ENCODE measurements at places on chromosomes 2 and 18.

DNA sequence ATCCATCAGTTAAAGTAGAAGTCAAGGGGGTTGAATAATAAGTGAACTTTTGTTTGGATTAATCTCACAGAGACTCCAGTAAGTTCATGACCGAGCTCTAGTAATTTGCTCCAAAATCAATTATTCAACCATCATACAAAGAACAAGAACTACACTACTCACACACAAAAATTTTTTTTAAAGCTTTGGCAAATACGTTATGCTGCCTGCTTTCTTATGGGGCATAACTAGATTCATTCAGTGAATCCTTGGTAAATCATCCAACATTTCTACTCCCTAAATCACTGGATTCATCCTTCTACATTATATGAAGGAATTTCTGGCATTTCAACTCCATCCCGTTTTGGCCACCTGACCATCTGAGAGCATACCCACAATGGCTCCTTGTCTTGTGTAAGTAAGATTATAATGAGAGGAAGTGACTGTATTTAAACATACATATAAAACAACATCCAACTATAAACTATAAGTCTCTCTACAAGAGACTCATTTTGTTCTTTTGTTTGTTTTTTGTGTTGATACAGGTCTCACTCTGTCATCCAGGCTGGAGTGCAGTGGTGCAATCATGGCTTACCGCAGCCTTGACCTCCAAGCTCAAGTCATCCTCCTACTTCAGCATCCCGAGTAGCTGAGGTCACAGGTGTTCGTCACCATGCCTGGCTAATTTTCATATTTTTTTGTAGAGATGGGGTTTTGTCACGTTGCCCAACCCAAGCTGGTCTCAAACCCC lies 144.2 kb upstream of the LRRTM4 start:
- no peak for DNase-seq

GRCh38 chr2:104863468-104864279 lies 9.8 kb downstream of the POU3F3 start:
- DNase-seq = no peak

DNA sequence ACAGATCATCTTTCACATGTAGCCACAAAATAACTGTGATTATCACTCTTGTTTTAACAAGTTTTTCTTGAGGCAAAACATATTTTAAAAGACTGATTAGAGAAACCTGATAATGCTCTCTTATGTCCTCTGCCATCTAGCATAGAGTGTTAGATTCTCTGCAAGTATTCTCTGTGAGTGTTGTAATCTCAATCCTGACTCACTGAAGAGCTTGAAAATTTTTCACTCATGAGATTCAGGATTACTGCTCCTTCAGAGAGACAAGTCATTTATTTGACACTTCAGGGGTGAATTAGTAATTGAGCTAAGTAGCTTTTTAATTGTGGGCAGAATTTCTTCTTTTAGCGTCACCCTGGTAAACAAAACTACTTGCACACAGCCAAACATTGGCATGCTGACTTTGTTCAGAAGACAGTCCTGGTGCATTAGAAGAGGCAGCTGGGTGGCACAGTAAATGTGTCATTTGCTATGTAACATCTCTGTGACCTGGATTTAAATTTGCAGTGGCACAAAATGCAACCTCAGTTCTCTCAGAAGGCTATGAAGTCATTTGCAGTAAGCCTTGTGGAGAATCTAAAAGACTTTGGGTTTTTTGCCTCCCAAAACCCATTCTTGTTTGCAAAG lies 172.9 kb downstream of the LRP1B start:
- no peak for DNase-seq

DNA sequence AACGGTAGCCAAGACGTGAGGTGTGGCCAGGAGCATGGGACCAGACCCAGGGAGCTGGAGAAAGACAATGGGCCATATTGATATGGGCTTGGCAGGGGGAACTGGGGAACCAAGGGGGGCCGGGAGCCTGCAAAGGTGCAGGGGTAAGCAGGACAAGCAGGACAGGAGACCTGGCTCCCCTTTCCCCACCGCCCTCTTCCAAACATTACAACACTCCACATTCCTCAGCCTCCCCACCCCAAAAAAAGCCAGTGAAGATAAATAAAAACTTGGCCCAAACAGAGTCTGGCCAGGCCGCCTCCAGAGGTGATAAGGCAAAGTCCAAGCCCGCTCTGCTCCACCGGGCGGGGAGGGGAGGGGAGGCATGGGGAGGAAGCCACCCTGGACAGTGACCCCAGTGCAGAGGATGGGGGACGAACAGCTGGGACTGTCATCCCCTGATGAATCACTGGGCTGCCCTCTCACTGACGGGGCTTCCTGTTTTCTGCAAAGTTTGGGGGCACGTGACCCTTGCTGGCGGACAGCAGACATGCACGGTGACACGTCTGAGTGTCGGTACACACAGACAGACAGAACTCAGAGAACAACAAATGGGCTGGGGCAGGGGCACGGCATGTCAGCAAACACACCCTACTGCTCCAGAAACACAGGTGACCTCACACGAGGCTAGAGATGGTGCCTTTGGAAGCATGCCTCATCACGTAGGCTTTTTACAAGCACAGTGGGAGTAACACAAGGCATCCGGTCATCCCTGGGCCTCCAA lies 100.2 kb downstream of the TNS1 start:
- no peak for DNase-seq

GRCh38 chr2:120826716-120827410 lies 91.2 kb downstream of the GLI2 start:
- no peak for DNase-seq

Measured in NCI-H524 (cell line).